Peyer's patch (tissue), 4 donors: ENCODE measurements at places on chromosomes 3 and 15. TPM values are rescaled to one million over a fixed set of nuclear protein-coding genes. Genes with fewer than 3 reads are reported as not detected.

DNA sequence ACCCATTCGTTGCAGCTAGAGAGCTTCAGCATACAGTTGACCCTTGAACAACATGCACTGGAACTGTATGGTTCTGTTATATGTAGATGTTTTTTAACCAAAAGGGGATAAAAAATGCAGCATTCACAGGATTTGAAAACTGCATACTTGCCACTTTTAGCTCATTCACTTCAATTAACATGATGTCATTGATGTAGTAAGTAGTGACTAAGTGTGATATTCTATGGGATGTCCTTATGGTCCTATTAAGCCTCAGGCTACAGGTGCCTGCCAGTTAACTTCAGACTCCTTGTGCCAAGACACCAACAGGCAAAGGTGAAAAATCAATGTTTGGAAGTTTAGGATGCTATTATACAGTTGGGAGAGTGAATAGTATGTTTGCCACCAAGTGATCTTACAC, 553.6 kb upstream of the NECTIN3 start:
- DNase-seq = no peak
- H3K4me1 ChIP-seq = no peaks in the 10 kb centered on the region
- no peak overlapping the region for H3K27ac ChIP-seq
- H3K4me3 ChIP-seq = no peak overlapping the region

- H3K27me3 ChIP-seq = no peaks in the 10 kb centered on the region
- H3K27ac ChIP-seq = no peak overlapping the region
- no peak for DNase-seq
- no peaks in the 10 kb centered on the region for H3K36me3 ChIP-seq
- no peak overlapping the region for H3K4me3 ChIP-seq
- no peaks in the 10 kb centered on the region for H3K4me1 ChIP-seq
Observed at GRCh38 chr3:45765266-45765851, 31.0 kb downstream of the SLC6A20 start.

The DNAH12 gene
- not detected for total RNA-seq

- DNase-seq = no peak
- H3K36me3 ChIP-seq = no peaks in the 10 kb centered on the region
- no peak overlapping the region for H3K4me3 ChIP-seq
- H3K27me3 ChIP-seq = no peaks in the 10 kb centered on the region
Observed at GRCh38 chr3:197562398-197563251, 6.9 kb upstream of the BDH1 start.
